T follicular helper cell (primary cell): ENCODE measurements at places on chromosomes 6 and 20.

DNA sequence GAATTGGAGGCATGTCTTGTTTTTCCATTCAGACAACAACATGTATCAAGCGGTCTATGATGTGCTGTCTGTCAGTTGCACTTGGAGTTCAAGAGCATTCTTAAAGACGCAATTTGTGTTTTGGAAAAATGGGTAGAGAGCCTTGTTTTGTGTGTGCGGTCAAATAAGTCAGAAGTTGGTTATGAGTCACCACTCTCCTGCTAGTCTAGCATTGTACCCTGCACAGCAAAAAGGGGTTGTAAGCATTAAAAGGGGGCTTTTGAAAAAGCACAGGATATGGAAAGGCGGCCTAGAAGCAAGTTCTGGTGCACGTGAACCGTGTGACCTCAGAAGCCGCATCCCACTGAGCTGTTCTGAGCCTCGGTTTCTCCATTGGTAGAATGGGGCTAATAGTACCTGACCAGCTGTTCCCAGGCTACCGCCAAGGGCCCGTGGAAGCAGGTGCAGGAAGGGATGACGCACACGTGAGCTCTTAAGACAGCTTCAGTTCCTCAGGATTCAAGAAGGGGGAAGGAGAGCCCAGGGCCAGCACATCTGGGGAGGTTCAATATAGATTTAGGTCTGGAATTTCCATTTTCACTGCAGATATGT is 61.6 kb upstream of the SNX9 start:
- peak; percentile 19 for DNase-seq

DNA sequence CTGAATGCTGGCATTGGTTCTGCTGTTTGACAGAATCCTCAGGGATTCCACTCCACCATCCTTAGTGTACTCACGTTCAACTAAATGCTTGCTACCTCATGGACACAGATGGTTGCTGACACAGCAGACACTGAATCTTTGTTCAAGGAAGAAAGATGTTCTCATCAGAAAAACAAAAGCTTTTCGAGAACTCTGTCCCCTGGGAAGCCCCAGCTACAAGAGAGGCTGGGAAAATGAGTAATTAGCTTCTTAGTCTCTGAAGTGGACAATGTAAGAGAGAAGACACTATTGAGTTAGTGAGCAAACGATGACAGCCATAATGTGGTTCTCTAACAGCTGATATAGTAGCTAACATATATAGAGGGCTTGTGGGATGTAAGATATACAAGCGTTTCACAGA is 30.9 kb upstream of the ENPP5 start:
- no peak for DNase-seq

- DNase-seq: no peak
These were observed 37.1 kb upstream of the B4GALT5 start for GRCh38 chr20:49750611-49751396.

- no peak for DNase-seq
These were observed 25.6 kb upstream of the AHI1 start for GRCh38 chr6:135522965-135523692.

- DNase-seq: no peak
These were observed 14.5 kb downstream of the LAMA5 start for GRCh38 chr20:62352402-62353288.

DNA sequence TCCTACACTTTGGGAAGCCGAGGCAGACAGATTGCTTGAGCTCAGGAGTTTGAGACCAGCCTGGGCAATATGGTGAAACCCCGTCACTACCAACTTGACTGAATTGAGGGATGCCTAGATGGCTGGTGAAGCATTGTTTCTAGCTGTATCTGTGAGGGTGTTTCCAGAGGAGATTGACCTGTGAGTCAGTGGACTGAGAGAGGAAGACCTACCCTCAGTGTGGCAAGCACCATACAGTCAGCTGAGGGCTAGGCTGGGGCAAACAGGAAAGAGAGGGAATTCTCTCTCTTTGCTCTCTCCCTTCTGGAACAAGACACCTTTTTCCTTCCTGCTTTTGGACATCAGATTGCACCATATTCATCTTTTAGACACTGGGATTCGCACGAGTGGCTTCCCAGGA is 3.7 kb upstream of the ZUP1 start:
- no peak for DNase-seq

DNA sequence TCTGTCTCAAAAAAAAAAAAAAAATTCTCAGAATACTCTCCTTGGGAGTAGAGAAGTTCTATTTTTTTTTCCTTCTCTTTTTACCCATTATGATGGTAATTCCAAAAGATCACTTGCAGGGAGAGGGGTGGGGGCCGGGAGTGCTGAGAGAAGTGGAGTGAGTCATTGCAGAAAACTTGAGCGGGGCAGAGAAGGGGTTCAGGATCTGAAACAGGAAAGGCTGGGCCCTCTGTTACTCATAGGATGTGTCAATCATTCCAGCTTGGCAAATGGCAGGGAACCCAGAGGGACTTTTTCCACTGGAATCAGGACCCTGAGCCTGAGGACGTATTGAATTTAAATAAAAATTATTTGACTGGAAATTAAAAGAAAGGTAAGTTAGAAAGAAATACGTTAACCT is 111.4 kb upstream of the ARMC2 start:
- DNase-seq: no peak

- DNase-seq: no peak
These were observed 7.3 kb upstream of the TFAP2A start for GRCh38 chr6:10421921-10422736.

DNA sequence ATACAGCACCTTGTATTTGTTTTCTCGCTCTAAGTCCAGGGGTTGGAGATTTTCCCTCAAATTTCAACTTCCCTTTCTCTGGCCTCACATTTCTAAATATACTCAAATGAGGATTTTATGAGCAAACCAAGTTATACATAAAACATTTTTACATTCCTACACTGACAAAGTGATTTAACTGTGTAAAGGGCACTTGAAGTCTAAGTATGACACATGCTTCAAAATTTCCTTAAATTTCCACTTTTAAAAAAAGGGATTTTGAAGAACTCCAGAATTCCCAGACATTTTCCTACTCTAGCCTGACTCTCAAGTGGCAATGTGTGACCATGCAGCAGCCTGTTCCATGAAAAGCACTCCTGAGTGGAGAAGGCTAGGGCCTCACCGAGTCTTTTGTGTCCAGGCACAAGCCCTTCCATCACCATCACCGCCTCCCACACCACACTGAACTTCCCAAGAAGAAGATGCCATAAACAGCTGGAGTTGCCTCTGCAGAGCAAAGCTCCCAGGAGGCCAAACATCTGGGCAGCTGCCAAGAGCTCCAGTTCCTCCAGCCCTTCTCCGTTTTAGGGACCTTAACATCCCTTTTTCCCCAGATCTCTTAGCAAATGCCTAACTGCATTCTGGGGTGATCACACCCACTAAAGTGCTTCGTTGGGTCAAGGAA is 68.9 kb downstream of the NCR2 start:
- no peak for DNase-seq

GRCh38 chr6:43940071-43940392 is 170.0 kb downstream of the VEGFA start:
- DNase-seq: no peak

DNA sequence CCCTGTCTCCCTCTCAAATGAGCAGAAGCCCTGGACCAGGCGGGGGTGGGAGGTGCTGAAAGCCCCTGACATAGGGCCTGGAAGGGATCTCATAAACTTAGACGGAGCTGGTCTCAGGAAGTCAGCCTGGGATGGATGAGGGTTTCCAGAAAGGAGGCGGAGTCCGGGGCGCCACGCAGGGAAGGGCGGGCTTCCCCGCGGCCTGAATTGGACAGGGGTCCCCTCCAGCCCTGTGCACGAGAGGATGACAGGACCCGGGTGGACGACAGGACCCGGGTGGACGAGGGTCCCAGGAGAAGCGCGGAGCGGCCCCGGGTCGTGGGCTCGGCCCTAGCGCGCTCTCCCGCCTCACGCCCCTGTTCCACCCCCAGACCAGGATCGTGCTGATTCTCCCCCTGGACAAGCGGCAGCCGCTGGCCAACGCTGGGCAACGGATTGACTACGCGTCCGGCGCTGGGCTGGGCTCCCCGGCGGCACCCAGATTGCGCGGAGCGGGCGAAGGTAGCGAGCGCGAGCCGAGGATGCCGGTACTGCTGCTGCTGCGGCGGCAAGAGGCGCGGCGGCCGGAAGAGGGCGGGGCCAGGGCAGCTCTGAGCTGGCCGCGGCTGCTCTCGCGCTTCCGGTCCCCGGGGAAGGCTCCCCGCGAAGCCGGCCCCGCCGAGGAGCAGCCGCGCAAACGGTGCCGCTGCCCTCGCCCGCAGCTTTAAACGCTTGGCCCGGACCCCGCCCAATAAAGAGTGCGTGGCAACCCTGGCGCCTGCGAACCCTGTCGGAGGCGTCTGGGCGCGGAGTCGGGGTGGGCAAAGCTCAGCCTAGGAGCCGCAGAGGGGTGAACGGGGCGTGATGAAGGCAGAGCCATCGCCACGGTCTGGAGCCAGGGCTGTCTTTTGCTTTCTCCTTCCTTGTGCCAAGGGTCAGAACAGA is 1.3 kb downstream of the C20orf144 start:
- peak; percentile 73 for DNase-seq

DNA sequence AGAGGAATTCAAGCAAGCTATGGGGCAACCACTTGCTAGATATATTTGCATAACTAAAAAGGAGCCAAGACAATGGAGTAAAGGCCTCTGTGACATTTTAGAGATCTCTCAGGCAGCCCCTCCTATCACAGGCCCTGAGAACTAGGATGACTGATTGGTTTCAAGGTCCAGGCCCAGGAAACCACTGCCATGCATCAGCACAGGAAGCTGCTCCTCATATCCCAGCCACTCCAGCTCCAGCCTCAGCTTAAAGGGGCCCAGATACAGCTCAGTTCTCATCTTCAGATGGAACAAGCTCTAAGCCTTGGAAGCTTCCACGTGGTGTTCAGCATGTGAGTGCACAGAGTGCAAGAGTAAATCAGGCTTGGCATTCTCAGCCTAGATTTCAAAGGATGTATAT is 21.1 kb upstream of the THBS2 start:
- no peak for DNase-seq

DNA sequence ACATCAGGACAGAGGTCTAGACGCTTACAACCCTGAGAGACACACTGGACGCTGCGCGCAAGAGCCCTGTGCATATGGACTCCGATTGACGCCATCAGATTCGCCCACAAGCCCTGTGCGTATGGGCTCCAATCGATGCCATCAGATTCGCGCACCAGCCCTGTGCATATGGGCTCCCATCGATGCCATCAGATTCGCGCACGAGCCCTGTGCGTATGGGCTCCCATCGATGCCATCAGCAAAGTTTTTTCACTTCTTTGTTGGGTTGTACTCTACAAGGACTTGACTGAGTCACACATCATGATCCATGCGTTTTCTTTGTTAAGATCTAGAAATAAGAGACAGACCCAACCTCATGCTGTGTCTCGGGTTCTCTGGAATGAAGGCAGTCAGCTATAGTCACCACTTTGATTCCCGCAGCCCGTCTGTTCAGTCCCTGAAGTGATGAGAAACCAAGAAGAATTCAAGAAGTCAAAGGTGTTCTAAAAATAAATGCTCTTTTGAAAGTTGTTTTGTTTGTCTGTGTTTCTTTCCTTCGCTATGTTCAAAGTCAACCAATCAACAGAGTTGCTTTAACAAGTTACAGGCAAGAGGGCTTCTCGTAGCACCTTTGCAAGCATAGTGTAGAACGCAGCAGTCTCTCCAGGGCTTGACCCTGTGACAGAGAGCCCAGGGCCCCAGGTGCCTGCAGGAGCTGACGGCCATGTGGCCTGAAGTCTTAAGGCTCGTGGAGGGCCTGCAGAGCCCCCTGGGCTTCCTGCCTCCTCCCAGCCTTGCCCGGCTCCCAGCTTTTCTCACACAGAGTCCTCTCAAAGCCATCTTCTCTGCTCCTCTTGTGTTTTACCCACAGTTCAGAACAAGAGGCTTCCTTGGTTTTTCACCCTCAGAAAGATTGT is 7.9 kb downstream of the RPS6KA2 start:
- DNase-seq: no peak

GRCh38 chr6:32852018-32852843 is 1.3 kb downstream of the TAP1 start:
- DNase-seq: no peak

- DNase-seq: no peak
These were observed 70.4 kb downstream of the ABHD12 start for GRCh38 chr20:25320035-25320800.

DNA sequence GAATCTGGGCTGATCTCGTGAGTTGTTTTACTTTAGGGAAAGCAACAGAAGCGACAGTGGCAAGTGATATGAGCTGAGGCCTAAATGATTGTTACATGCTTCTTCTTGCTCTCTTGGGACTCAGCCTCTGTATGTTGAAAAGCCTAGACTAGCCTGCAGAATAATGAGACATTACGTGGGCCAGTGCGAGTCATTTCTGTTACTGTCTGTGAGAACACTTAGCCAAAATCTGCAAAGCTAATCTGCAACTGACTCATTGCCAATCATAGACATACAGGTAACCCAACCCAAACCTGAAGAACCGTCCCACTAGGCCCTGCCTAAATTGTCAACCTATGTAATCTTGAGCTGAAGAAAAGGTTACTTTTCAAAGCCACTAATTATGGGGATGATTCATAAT is 77.4 kb upstream of the F13A1 start:
- no peak for DNase-seq

GRCh38 chr20:9597547-9597946 is 83.2 kb downstream of the LAMP5 start:
- no peak for DNase-seq

DNA sequence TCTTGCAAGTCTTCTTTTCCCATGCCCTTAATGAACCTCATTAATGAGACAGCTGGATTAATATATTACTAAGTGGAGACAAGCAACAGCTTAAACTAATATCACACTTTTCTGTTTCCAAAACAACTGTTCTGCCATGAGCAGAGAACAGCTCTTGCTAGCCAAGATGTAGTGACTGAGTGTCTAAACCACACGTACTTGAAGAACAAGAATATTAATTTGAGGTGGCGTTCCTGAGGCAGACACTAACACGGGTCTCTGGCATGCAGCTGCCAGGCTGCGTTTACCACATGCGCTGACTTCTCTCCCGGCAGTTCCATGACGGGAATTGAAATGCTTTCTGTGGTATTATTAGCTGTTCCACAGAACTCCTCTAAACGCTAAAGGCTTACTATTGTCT is 80.6 kb downstream of the FNDC1 start:
- no peak for DNase-seq

DNA sequence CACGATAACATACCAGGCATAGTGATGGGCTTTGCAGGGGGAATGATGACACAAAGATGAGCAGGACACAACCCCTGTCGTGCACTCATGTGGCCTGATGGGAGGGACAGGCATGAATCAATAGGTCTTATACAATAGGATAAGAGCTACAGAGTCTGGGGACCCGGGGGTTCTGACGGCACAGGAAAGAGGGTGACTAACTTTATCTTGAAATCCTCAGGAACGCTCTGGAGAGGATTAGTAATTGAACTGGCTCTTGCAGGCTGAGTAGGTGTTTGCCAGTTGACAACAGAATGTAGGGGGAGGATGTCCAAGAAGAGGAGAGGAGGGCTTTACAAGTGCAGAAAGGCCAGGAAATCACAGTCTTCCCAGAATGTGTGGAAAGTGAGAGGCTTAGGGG is 219.9 kb upstream of the ECI2 start:
- no peak for DNase-seq

DNA sequence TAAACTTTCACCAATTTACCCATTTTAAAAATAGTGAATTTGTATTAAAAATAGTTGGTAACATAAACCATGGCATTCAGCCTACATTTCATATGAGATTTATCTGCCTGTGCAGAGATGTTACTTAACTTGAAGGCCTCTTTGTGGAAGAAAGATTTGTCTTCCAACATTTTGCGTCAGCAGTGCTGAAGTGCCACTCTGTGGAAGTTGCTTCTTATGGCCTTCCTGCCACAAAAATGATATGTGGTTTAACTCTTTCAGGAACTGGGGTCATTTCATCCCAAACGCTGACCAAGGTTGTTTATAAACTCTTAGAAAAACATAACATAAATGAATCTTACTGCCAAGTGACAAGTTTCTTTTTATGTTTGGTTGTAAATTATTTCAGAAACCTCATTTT is 246.8 kb downstream of the ARID1B start:
- no peak for DNase-seq

GRCh38 chr6:52388790-52389189 is 26.8 kb downstream of the PAQR8 start:
- DNase-seq: no peak
